ENCODE measurements at places on chromosomes 5 and 9.

- DNase-seq = no peak
These were observed 6.3 kb downstream of the FGF18 start for GRCh38 chr5:171425596-171426244.

GRCh38 chr9:129487658-129488483 lies 133.0 kb downstream of the C9orf50 start:
- DNase-seq = no peak

- DNase-seq = no peak
These were observed 64.5 kb upstream of the PPARGC1B start for GRCh38 chr5:149665416-149666175.

- no peak for DNase-seq
These were observed 61.7 kb downstream of the RFX3 start for GRCh38 chr9:3464033-3464638.

DNA sequence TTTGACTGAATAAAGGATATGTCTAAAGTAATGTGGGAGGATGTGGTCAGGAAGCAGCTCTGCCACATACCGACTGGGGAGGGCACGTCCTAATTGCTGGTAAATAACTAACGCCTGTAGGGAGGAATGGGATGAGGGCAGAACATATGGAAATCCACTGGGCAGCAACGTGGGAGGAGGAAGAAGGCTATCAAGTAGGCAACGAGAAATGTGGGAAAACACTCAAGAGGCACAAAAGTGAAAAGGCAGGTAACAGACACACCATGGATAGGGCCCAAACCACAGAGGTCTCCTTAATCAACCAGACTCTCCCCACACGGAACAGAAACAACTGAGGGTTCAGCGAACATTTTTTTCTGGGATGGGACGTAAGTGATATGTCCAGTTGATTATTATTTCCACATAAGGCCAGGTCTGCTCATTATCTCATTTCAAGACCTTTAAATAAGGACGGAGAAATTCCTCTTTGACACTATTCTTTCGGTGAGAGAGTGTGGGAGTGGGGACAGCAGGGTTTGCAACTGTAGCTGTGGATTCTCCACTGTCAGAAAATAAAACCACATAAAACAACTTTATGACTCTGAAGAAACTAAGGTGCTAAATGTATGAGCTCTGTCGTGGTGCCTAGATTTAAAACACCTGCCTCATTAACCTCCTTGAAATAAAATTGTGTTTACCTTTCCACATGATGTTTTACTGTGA lies 17.0 kb downstream of the IARS1 start:
- DNase-seq = no peak

GRCh38 chr9:134962065-134962972 lies 44.6 kb upstream of the FCN1 start:
- no peak for DNase-seq

DNA sequence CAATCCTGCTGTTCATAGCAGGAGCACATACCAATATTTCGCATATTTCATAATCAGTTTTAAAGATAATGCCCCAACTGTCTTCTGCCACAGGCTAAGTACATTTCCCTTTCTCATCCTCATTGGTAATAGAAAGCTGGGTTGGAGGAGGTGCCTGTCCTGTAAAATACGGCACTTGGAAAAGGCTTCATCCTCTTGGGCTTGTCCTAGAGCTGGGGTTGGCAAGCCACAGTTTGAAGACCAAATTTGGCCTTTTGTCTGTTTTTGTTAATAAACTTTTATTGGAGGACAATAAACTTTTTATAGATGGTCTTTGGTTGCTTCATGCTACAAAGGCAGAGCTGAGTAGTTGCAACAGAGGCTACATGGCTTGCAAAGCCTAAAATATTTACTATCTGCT lies 997.8 kb upstream of the CDH18 start:
- DNase-seq = no peak

DNA sequence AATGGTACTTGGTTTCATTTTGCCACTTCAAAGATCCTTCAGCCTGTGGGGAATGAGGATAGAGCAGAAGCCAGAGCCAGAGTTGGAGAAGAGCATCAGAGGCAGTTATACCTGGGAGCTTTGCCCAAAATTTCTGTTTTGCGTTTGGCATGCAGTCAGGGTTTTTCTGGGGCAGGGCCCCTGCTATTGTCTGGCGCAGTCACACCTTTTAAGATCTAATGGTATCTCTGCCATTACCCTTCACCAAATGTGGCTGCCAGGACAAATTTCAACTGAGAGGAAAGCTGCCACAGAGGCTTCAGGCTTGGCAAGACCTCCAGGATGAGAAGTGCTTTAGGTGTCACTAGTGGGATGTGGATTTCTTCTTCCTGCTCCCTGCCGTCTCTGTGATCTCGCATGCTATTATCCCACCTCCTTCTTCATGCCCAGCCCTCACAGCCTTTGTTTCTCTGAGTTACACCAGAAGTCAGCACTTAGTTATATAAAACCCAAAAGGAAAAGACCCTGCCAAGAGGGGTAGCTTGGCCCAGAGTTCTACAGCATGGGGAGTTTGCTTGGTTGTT lies 357.0 kb downstream of the TLE4 start:
- no peak for DNase-seq

All from NCI-H2081 treated with DMSO at 0.1 percent for 48 hours (cell line).